Retinal pigment epithelial cell (primary cell): ENCODE measurements at places on chromosomes 4 and X.

GRCh38 chr4:82429728-82430192 lies 502 bp downstream of the HNRNPDL start:
- no peak for DNase-seq

DNA sequence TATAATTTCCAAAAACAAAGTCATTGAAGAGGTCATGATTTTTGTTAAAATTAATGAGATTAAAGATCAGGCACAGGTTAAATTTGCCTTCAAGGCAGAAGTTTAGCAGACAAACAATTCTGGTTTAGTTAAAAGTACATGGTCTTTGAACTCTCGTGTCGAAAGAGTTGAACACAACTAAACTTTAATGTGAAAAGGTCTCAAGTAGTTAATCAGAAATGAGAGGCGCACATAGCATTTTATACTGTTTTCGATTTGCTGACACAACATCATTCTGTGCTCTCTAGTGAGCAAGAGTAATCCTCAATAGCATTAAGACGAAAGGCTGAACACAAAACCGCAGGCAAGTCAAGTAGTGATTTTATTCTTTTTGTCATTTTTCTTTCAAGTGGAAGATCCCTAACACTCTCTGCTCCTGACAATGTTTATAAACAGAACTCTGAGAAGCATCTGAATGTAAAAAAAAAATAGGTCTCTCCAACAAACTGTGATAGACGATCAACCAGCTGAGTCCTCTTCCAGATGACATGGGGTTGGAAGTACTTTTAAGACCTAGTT lies 49.8 kb downstream of the SH3RF1 start:
- peak; percentile 75 for DNase-seq

DNA sequence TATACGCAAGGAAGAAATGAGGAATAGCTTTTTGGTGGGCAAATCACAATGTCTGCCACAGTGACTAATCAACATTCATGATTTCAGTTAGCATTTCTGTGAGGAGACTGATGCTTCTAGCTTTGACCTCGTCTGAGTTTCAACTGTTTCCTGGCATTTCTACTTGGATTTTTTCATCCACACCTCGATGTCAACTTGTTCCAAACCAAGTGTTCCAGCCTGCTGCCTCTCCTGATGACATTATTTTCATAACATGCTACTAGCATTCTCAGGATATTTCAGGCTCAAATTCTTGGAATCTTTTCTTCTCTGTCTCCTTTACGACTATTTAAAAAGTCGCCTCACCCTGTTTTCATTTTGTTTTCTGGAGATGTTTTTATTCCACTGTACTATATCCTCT lies 90.3 kb upstream of the TEX13D start:
- DNase-seq: no peak

DNA sequence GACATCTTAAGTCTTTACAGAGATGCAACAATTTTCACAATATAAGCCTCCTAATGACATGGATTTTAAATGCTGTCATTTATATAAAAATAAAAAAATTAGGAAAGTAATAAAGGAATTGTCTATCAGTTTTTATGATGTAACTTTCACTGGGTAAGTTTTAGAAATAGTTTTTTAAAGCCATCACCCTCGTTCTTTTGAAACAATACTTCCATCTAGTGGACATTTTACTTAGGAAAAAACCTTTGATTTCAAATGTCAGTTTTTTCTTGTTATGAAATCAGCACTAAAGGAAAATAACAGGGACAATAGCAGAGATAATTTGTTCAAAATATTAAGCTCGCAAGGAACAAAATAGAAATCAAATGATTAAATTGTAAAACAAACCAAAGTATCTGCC lies 24.3 kb upstream of the NDNF start:
- DNase-seq: no peak

DNA sequence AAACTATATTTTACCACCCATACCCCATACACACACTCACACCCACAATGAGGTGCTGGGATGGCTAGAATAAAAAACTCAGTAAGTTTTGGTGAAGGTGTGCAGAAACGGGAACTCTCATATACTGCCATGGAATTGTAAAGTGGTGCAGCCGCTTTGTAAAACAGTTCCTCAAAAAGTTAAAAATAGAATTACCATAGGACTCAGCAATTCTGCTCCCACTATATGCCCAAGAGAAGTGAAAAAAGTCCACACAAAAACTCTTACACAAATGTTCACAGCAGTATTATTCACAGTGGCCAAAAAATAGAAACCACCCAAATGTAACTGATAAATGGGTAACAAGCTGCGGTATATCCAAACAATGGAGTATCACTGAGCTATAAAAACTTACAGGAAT lies 6.5 kb downstream of the CENPU start:
- DNase-seq: no peak

GRCh38 chr4:123415977-123416376 lies 19.4 kb downstream of the SPRY1 start:
- DNase-seq: no peak

DNA sequence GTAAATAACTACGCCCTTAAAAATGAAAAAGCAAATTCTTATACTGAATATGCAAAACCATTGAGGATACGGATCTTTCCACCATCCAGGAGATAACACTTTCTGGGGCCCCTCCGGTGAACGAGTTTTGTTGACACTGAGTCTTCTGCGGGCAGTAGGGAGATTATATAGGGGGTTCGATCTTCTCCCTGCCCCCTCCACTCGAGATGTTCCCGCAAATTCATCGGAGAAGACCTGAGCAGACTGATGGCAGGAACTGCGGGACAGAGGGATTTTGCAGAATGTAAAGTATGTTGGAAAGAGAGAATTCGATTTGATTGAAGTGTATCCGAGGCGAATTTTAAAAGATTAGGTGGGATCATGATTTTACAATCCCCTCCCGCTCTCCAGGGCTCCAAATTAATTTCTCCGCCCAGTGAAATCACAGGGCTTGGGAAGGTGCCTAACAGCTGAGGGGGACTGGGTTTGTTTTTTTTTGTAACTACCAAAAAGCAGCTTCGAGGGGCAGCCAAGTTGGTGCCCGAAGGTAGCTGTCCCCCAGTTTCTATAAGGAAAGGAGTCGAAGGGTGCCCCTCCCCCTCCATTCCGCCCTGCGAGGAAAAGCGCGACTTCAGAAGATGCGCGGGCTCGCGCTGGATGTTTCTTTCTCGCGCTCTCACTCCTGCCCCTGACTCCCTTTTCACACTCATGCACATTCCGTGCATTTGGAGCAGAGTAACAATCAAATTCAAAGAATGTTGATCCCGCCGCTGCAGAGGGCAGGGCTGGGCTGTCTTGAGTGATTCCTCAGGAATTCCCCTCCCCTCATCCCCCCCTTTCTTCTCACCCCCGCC lies 1.2 kb downstream of the TMEM255A start:
- DNase-seq: no peak

DNA sequence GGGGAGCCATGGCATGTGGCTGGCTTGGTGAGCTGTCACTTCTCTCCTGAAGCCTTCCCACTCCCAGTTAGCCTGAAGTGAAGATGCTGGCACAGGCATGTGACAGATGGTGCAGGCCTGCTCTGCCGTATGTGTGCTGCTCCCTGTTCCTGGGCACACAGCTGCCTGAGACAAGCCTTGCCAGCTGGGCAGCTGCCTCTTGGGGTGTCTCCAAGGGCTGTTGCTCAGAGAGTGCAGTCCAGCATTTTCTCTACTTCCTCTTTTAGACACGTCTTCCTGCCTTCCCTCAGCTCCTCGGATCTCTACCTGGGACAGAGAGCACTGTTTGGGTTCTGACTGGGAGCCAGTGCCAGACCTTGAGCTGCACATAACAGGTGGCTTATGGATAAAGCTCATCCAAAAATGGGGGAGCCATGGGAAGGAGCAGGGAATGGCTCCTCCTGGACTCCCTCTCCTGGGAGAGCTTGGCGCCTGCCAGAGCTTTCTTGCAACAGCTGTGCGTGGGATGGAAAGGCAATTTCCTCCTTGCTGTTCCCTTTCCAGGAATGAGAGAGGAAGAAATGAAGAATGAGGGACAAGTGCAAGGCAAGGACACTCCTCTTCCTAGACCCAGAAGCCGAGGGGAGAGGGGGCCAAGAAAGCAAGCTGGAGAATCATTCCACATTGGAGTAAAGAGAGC lies 132.9 kb downstream of the MSL3 start:
- DNase-seq: no peak

DNA sequence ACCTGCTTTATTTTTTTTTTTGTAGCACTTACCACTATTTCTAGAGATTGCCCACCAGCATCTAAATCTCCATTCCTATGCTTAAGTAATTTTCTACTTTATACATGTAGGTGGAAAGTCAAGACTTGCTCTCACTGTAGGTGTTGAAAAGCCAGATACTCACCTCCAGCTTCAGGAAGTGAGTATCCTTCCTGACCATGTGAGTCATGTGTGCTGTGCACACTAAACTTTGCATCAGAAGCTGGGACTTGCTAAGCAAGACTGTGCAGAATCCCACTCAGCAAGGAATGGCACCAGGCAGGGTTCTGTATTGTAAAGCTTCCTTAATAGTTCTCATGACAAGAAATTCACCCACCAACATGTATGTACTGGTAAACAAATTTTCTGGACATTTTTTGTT lies 151.8 kb downstream of the POU4F2 start:
- no peak for DNase-seq

- DNase-seq: no peak
Measured at GRCh38 chr4:2673157-2673556, 83.0 kb downstream of the TNIP2 start.

DNA sequence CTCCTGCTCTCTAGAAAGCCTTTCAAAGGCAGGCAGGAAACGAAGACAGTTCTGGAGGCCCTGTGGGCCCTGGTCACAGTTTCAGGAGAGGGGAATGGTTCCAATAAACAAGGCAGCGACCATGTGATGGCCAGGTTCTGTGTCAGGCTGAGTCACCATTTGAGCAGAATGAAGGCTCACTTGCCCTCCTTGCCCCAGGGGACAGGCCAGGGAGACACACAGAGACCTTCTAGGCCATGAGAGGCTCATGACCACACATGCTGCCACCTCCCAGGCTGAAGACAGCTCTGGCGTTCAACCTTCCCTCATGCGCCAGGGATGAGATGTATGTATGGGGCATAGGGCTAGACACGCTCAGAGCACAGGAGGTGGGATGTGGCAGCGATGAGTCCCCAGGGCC lies 22.9 kb upstream of the TRIM2 start:
- DNase-seq: no peak

GRCh38 chr4:6782147-6782845 lies at the start of gene KIAA0232:
Gene KIAA0232 (plus strand): TSS chr4:6782727. CDS start chr4:6824454, 41,727 bp downstream.
- DNase-seq: peak; percentile 81

GRCh38 chrX:130109429-130110378 lies 593 bp downstream of the ELF4 start:
- no peak for DNase-seq

- no peak for DNase-seq
Measured at GRCh38 chrX:39439906-39440798, 638.9 kb downstream of the MID1IP1 start.

- no peak for DNase-seq
Measured at GRCh38 chr4:48636911-48637310, 143.2 kb downstream of the FRYL start.

DNA sequence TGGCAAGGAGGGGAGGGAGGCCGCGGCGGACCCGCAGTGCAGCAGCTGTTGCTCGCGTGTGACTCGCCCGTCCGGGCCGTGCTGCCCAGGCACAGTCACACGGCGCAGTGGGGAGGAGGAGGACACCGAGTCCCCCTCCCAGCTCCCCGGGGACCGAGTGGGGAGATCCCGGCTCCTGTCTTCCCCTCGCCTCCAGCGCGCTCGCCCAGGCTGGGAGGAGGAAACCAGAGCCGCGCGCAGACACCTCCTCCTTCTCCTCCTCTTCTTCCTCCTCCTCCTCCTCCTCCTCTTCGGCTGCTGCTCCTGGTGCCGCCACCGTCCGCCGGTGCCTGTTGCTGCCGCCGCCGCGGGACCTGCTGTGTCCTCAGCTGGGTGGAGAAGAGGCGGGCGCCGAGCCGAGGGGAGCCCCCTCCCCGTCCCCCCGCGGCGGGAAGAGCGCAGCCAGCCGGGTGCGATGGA lies at the start of gene TBC1D1:
Gene TBC1D1 (plus strand): TSS at position 284 of the 459 bp plus-strand sequence. CDS start 11,012 bp downstream, outside the sequence.
- no peak for DNase-seq

GRCh38 chr4:88827442-88827841 lies 129.8 kb upstream of the NAP1L5 start:
- DNase-seq: no peak

GRCh38 chr4:173159791-173160190 lies 8.8 kb upstream of the GALNT7 start:
- DNase-seq: no peak

- no peak for DNase-seq
Measured at GRCh38 chr4:153466081-153466948, at the start of gene TMEM131L. Gene TMEM131L (plus strand): TSS chr4:153466360. CDS start chr4:153466398, 38 bp downstream.

DNA sequence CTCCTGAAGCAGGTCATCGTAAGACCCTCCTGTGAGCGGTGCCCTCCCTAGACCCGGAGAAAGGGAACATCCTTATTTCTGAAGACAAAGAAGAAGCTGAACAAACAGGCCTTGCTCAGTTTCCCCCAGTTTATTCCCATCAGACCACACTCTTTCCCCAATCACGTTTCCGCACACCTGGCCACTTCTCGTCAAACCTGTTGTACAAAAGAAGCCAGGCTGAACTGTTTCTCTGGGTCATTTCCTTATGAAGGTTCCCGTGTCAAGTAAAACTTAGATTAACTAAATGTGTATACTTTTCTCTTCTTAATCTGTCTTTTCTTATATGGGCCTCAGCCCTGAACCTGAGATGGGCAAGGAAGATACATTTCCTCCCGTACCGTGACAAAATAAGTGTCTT lies 111.6 kb upstream of the ENPP6 start:
- DNase-seq: no peak

GRCh38 chr4:113539408-113539807 lies 222.1 kb downstream of the CAMK2D start:
- no peak for DNase-seq

DNA sequence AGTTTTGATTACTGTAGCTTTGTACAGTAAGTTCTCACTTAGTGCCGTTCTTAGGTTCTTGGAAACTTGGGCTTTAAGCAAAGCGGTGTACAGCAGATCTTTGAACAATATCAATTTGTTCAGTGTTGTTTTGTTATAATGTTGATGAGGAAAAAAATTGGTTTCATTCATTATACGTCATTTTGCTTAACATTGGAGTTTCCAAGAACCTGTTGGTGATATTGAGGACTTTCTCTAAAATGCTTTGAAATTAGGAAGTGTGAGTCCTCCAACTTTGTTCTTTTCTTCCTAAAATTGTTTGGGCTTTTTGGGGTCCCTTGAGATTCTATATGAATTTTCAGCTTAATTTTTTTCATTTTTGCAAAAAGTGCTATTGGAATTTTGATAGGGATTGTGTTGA lies 49.1 kb downstream of the STAG2 start:
- DNase-seq: no peak

DNA sequence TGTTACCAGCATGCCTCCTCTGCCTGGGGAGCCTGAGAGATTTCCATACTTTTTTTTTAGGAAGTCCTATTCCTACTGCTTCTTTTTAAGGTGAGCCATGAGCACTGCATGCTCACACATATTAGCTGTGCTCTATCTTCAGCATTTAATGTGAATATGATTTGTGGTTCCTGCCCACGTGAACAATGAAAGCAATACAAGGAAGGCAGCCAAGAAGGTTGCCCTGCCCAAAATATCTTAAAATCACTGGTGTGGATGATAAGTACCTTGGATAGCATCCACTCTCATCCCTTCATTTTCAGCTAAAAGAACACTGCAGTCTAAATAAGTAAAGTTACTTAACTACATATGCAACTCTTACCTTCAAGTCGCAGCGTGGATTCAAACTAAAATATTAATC lies 607.5 kb downstream of the PACRGL start:
- DNase-seq: no peak

- DNase-seq: peak; percentile 72
Measured at GRCh38 chr4:163991298-163991865, 496.9 kb downstream of the TMA16 start.

- DNase-seq: no peak
Measured at GRCh38 chr4:175891231-175891630, 79.2 kb upstream of the GPM6A start.
